NB4 (cell line): ENCODE measurements at places on chromosomes 16 and 17.

DNA sequence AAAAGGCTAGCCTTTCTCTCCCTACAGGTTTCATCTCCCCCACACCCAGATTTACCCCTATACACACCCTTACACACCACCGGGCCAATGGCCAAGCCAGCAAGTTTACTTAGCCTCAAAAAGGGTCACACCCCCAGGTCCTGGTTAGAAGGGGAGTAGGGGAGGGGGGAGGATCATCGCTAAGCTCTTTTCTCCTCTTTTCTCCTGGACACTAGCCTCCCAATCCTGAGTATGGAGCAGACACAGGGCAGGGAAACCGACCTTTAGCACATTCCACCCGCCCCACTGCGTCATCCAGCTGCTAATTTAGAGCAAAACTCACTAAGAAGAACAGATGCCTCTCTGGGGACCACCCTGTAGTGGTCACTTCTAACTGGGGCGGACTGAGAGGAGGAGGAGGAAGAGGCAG is 4.4 kb downstream of the ACLY start:
- DNase-seq: no peak

DNA sequence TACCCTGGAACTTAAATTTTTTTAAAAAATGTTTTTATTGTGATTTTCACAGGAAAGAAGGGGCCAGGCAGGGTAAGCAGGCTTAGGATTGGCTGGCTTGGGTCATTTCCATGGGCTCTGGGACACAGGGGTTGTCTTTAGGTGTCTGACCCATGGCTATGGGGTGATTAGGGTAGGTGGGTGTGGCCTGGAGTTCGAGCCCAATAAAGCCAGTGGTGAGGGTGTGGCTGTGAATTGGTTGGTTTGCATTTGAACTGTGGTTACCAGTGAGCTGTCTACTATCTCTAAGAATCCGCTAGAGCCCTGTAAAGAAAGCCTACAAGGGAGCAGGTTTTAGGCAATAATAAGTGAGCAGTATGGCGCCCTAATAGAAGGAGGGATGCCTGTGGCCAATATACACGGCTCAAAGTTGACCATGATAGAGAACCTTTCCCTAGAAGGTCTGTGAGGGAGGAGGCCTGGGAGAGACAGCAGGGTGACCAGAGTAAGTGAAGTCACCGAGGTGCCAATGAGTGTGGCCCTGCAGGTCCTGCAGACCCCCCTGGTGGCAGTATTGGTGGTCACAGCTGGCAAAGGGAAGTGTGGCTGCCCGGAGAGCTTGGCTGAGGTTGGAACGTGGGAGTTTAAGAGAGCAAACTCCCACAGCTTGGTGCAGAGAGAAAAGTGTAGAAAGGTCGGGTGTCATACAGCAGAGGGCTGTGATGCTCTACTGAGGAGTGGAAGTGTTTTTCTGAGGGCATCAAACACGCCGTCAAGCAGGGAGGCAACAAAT is 454.0 kb downstream of the WWOX start:
- peak; percentile 8 for DNase-seq

DNA sequence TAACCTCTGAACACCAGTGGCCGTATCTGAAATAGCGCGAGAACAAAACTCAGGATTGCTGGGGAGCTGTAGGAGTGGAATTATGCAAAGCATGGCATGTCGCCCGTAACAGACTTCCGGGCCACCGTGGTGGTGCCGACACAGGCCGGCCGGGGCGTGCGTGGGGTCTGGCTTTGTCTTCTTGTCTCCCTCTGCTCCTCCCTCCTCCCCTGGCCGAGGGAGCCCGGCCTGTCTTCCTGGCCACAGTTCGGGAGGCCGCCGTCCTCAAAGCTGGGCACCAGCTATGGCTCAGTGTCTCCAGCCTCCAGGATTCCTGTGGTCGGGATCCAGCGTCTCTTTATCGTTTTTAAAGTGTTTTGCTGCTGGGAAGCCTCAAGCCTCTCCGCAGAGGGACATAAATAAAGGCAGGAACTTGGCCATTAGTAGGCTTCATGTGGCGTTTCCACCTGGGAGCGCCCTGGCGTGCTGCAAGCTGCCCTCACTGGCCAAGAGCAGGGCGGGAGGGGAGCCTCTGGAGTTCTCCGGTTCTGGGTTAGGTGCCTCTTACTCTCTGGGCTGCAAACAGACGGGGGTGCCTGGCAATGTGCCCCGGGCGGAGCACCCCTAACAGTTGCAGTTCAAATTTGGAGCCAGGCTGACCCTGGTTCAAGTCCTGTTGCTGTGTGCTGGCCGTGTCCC is 22.0 kb upstream of the NPTX1 start:
- DNase-seq: no peak

GRCh38 chr16:30948667-30949649 is at the start of gene ORAI3:
Gene ORAI3 (plus strand): TSS chr16:30949068. CDS start chr16:30949290, 222 bp downstream.
- DNase-seq: peak; percentile 88

DNA sequence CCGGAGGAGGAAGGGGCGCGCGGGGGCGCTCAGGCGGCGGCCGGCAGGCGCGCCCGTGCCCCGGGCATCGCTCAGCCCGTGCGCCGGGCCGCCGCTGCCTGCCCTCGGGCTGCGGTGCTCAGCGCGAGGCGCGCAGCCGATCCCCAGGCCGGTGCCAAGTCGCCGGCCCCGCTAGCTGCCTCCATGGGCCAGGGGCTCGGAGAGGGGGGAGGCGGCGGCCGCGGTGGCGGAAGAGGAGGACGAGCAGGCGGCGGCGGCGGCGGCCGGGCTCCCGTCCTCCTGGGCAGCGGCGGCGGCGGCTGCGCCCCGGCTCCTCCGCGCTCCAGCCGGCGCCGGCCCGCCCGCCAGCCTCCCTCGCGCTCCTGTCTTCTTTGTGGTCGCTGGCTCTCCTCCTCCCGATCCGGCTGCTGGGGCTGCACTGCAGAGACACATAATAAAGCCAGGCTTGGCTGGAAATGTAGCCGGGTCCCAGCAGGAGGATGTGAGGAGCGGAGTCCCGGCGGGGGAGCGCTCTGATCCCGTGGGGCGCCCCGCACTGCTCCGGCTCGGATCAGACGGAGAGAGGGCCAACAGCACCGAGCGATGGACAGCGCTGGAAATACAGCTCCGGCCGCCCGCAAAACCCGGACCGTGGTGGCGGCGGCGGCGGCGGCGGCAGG is 889 bp upstream of the ZNF423 start:
- DNase-seq: peak; percentile 60

DNA sequence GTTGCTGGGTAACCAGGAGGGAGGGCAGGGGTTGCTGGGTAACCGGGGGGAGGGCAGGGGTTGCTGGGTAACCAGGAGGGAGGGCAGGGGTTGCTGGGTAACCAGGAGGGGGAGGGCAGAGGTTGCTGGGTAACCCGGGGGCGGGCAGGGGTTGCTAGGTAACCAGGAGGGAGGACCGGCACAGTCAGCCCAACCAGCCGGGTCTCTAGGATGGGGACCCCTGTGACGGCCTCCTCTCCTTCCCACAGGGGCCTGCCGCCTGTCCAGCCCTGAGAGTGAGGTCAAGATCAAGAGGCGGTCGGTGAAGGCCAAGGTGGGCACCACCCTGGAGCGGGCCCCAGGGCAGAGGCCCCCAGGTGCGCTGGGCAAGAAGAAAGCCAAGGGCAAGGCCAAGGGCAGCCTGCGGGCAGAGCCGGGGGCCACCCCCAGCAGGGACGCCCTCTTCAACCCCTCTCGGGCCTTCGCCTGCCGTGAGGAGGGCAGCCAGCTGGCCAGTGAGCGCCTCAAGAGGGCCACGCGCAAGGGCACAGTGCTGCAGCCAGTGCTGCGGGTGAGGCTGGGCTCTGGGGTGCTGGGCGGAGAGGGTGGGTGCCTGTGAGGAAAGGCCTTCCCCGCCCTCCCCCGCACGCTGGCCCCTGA is 54.6 kb downstream of the ACTG1 start:
- DNase-seq: peak; percentile 68

- no peak for DNase-seq
Observed at GRCh38 chr16:7394720-7395336, 62.2 kb downstream of the RBFOX1 start.

GRCh38 chr17:2057760-2058585 is 3.1 kb downstream of the HIC1 start:
- no peak for DNase-seq

- no peak for DNase-seq
Observed at GRCh38 chr16:89546781-89547180, 13.7 kb upstream of the RPL13 start.

GRCh38 chr16:71425746-71426068 is 16.1 kb downstream of the TLE7 start:
- DNase-seq: no peak

GRCh38 chr16:15765116-15765515 is 91.7 kb downstream of the MYH11 start:
- DNase-seq: no peak

GRCh38 chr16:17448640-17449638 is 21.8 kb downstream of the XYLT1 start:
- DNase-seq: peak; percentile 40

GRCh38 chr16:66703406-66704215 is 7.1 kb upstream of the CMTM4 start:
- no peak for DNase-seq

DNA sequence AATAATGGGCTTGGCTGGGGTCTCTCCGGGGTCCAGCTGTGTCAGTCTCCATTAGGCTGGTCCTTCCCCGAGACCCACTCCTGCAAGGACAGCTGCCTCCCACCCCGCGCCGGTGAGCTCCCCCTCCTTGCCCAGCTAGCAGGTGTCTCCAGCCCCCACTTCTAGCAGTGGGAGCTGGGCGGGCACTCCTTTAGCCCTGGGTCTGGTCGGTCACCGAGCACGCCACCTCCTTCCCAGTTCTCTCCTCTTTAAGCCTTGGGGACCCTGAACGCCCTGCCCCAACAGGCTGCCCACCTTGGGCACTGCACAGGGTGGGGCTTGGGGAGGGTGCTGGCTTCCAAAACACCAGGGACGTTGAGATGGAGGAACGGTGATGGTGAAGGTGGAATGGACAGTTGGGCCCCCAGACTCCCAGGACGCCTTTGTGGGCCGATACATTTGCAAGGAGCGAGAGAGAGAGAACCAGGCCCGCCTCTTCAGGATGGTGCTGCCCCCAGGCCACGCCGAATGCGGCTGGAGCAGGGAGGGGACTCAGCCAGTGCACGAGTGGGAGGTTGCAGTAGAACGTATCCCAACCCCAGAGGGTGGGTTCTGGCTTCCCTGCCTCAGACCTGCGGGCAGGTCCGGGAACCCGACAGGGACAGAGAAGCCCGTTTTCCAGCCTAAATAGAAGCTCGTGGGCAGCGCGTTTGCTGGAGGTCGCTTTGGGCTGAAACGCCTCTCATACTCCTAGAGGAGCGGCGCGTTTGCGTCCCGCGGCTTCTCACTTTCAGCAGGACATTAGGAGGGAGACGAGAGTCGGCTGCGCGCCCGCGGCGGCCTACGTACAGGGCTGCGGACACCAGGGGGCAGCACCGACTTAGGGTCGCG is 10.7 kb downstream of the TBX2 start:
- peak; percentile 73 for DNase-seq

- DNase-seq: no peak
Observed at GRCh38 chr16:11156401-11156800, 99.6 kb downstream of the SOCS1 start.

DNA sequence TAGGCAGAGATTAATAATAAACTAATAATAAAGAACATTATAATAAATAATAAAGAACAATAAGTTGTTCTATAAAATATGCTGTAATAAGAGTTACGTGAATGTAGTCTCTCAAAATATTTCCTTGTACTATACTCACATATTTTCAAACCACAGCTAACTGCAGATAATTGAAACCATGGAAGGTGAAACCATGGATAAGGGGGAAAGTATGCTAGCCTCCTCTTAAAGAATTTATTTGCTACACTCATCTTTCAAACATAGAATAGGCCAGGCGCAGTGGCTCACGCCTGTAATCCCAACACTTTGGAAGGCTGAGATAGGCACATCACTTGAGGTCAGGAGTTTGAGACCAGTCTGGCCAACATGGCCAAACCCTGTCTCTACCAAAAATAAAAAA is 18.5 kb downstream of the CYTH1 start:
- no peak for DNase-seq

DNA sequence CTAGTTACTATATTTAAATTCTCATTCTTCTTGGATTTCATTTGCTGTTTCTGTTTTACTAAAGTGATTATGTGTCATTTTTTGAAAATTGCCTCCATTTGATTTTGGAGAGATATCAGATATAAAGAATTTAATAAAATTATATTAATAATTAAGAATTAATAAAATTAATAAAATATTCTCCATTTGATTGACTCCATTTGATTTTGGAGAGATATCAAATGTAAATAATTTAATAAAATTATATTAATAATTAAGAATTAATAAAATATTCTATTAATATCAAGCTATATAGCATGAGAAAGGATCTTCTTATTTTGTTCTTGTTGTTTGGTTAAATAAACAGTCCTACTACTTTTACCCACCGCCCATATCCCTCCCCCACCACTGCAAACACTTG is 23.0 kb downstream of the STXBP4 start:
- no peak for DNase-seq

- DNase-seq: no peak
Observed at GRCh38 chr17:58391302-58391984, 25.9 kb downstream of the RNF43 start.

DNA sequence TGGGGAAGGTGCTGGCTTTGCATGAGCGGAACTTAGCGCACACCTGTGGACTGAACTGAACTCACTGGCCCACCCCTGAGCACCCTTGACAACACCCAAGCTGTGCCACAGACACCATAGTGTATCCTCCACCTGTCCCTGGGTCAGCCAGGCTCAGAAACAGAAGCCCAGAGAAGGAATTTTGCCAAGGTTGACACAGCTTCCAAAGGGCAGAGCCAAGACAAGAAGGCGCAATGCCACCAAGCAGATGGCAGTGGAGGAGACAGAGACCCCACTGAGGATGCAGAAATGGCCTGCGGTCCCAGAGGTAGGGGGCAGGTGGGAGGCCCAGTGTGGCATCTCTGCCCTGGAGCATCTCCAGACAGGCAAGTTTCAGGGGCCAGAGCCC is 169.0 kb downstream of the ENGASE start:
- no peak for DNase-seq

GRCh38 chr16:969508-970385 is 1.0 kb downstream of the LMF1 start:
- no peak for DNase-seq

GRCh38 chr17:58587713-58588117 is 73.3 kb upstream of the MTMR4 start:
- DNase-seq: peak; percentile 59

DNA sequence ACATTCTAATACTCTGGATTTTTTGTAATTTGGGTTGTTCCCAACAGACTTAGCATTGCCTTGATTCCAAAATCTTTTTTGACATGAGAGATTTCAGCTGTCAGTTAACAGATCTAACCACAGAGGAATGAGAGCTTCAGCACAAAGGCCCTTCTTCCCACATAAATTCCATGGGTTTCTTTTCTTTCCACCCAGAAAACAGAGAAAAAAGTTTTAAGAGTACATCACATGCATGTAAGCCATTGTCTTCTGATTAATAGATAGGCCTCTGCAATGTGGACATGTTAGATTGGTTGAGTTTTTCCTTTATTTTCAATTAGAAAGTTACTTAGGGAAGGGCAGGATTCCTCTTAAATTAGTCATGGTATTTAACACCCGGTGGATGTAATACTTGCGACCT is 939 bp downstream of the MYH8 start:
- DNase-seq: no peak

DNA sequence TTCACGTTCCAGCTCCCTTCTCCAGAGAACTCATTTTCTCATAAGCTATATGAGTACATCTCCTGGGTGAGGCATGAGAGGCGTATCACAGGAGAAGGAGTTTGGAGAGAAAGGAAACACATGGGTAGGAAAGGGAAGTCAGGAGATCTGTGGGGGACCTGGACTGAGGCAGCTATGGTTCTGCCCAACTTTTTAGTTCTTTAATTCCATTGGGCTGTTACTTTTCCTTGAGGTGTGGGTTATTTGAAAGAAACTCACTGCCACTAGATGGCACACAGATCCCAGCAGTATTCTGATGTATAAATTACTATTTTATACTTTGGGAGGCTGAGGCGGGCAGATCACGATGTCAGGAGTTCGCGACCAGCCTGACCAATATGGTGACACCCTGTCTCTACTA is 63.6 kb downstream of the NUP93 start:
- peak; percentile 43 for DNase-seq

- DNase-seq: peak; percentile 92
Observed at GRCh38 chr17:75487351-75488070, 27.8 kb downstream of the CASKIN2 start.
